ENCODE measurements at places on chromosomes 2 and 18. TPM values are rescaled to one million over a fixed set of nuclear protein-coding genes. Genes with fewer than 3 reads are reported as not detected.

- DNase-seq: no peak
Observed at GRCh38 chr2:75406131-75406581, 154.6 kb downstream of the EVA1A start.

GRCh38 chr2:216665717-216666116, 29.6 kb downstream of the IGFBP5 start:
- no peak for DNase-seq

DNA sequence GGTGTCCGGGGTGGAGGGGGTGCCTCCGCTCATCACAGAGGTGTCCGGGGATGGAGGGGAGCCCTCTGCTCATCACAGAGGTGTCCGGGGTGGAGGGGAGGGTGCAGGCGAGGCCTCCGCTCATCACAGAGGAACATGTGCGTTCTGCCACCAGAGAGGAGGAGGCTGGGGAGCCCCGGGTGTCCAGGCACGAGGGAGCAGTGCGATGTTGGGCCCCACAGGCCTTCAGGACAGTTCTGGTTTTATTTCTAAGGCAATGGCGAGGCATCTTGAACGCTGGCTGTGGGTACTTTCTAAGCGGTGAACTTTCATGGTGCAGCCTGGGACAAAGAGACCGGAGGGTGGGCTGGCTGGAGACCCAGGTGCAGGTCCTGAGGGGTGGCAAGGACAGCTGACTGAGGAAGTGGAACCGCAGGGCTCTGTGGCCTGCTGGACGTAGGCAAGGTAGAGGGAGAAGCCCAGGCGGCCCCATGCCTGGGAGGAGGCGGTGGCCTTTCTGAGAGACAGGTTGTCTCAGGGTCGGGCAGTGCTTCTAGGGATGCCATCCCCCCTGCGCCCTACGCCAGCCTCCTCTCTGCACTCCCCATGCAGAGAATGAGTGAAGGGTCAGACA, 196.6 kb upstream of the SALL3 start:
- DNase-seq: no peak

Gene ADGRF3
- total RNA-seq: 0.89 TPM

DNA sequence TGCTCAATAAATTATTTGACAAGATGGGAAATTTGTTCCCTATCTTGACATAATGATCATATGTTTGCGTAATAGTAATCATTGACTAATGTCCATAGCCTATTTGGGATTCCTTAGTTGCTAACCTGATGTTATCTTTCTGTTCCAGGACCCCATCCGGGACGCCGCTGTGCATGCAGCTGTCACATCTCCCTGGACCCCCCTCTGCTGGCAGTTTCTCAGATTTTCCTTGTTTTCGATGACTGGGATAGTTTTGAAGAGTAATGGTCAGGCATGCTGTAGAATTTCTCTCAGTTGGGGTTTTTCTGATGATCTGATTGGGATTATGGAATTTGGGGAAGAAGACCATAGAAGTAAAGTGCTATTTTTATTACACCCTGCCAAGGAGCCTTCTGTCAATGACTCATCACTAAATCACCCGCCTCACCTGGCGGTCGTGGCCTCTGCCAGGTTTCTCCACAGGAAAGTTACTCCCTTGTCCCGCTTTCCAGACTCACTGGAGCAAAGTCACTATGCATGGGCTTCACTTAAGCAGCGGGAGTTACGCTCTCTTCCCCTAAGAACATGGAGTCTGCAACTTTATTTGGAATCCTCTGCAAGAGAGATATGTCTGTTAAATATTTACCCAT, 19.9 kb upstream of the TMEM18 start:
- DNase-seq: no peak

DNA sequence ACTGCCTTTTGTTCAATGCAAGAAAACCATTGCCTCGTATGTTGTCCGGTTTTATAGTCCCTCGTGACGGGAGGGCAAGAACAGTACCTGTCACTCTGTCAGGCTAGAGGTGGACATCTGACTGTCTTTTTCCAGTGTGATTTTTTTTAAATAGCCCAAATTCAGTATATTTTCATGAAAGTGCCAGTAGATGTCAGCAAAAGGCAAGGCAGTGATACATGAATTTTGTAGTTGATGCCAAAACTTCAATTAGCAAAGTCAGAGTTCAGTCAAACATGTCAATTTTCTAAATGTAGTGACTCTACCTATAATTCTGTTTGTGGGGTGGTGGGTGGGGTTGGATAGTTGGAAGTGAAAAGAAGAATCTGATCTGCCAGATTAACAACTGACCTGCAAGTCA, 296.0 kb upstream of the MC4R start:
- DNase-seq: no peak

GRCh38 chr18:35182151-35182550, 58.7 kb upstream of the ZNF397 start:
- no peak for DNase-seq
